ENCODE measurements at places on chromosomes 7 and 10.
A peak's percentile ranks its signal among the peaks of the same experiment; 100 is the strongest.

- DNase-seq: no peak
Measured at GRCh38 chr10:73093922-73094850, 2.5 kb downstream of the P4HA1 start.

- DNase-seq: no peak
Measured at GRCh38 chr7:134686786-134687185, 40.1 kb downstream of the BPGM start.

DNA sequence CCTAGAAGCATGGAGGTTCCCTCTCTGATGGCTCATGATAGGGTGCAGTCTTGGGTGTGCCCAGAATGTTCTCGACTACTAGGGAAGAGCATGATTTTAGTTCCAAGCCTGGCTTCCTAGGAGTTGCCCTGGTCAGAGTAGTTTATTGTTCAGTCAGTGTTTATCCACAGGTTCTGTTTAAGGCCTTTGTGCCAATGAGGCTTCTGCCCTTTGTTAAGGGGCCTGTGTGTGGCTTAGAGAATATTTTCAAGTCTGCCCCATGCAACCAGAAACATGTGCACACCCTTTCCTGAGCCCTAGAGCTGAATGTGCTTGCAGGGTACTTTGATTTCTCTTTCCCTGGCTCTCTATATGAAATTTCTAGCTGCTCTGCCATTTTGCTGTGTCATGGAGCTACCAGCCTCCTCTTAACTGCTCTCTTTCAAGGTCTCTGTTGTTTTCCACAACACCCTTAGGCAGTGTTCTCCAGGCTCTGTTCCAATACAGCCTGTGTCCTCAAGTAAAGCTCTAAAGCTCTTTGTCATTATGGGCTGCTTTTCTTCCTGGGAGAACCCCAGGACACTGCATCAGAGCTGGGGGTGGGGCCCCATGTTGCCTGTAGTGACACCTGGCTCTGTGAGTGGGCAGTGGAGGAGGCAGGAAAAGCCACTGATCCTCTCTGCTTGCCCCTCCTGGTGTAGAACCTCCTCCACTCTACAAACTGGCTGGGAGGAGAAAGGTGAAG is 34.1 kb upstream of the TSPAN33 start:
- no peak for DNase-seq

DNA sequence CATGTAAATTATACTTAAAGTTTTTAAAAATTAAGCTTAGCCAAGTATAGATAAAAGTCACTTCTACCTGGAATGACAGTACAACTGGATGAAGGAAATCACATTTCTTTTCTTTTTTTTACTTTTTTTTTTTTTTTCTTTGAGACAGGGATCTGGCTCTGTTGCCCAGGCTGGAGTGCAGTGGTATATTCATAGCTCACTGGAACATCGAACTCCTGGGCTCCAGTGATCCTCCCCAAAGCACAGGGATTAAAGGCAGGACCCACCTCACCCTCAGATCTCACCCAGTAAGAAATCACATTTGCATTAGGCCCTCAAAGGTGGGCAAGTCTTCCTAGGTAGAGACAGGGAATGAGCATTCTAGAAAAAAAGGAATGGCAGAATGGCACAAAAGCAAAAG is 69.5 kb upstream of the C1GALT1 start:
- no peak for DNase-seq

- no peak for DNase-seq
Measured at GRCh38 chr7:99392046-99392445, 16.4 kb downstream of the PDAP1 start.

DNA sequence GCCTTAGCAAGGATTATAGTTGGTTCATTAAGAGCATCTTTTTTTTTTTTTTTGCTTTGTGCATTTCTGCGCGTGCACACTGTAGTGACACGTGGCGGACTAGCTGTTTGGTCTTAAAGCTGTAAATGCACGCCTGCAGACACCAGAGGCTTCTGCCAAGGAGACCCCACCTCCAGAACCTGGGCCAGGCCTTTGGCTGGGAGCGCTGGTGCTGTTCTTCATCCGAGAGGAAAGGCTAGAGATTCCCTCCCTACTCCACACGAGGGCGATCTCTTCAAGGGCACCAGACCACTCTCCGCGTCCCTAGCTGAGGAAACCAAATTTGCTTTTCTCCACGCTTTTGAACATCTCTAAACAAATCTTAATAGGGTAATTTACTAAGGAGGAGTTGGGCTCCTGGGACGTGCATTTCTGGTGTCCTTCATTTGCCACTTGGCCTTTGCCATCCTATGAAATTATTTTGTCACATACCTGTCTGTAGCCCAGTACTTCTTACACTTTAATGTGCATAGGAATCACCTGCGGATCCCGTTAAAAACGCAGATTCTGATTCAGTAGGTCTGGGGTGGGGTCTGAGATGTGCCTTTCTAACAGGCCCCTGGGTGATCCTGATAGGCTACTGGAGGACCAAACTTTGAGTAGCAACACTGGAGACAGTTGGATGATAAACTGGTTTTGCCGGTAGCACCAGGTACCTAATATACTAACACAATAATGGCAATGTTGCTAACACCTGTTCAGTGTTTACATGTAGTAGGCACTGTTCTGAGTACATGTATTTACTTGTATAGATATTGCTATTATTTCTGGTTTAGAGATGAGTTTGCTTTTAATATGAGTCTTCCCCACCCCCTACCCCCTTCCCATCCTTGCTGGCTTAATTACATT is 1.3 kb upstream of the SLC26A5 start:
- peak; percentile 26 for DNase-seq

GRCh38 chr7:47477191-47478016 is 104.5 kb downstream of the TNS3 start:
- DNase-seq: no peak

DNA sequence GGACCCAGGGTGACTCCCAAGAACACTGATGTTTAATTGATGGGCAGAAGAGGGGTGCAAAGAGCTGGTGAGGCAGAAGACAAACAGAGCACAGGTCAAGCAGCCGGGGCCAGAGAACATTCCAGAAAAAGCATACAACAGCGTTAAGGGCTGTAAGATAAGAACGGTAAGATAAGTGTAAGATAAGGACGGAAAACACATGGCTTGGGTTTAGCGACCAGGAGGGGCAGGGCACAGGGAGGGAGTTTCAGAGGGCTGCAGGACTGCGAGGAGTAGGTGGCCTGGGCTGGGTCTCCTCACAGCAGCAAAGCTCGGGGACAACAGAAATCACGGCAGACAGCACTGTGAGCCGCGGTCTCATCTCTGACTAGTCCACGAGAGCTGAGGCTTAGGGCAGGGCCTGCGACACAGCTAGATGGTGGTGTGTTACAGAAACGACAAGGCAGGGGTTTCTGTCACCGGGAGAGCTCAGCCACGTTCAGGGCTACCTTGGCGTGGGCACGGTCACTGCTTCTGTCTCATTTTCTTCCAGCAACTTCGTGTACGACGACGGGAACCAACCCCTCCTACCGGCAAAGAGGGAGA is 24.6 kb downstream of the BRI3 start:
- no peak for DNase-seq

GRCh38 chr7:16356301-16356958 is 64.9 kb downstream of the CRPPA start:
- DNase-seq: no peak

DNA sequence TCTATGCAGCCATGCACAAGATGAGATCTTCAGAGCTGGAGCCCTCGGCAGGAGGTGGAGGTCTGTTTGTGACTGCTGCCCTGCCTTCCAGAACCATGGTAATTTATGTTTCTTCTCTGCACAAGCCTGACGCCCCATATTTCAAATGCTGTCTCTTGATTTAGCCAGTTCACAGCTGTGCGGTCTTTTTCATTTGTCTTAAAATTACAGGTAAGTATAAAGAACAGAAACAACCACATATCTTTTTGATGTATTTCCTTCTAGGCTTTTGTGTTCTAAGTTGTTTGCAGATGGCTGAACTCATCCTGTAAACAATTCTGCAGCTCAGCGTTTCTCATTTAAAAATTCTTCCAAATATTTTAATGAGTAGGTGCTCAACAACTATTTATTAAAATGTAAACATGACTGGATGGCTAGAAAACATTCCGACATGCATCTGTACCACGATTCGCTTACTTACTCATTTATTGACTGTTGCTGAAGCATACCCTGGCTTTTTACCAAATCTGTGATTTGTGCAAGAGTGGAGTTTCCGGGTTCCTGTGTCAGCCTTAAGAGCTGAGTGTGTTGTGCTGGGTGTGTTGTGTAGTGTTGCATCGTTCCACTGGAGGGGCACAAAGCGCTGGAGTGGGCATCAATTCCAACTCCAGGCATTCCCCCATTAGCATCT is 58.9 kb downstream of the PIP4K2A start:
- DNase-seq: peak; percentile 32

Measured in activated naive CD4-positive, alpha-beta T cell treated with anti-CD3 and anti-CD28 coated beads, Interleukin-2, amount 50 U/mL, for 16 hours (primary cell).